Chondrocyte (in vitro differentiated cells): ENCODE measurements at places on chromosomes 7 and 10. TPM values are rescaled to one million over a fixed set of nuclear protein-coding genes. Genes with fewer than 3 reads are reported as not detected.

DNA sequence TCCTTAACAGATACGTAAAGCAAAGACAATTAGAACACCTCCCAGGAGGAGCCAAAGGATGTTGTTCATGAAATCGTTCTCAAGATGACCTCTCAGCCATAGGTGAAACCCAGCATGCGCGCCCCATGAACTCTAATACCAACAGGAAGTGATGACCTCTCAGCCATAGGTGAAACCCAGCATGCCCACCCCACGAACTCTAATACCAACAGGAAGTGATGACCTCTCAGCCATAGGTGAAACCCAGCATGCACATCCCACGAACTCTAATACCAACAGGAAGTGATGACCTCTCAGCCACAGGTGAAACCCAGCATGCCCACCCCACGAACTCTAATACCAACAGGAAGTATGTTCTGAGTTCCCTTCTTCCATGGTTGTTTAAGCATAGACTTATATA, 205.2 kb upstream of the ADARB2 start:
- no peaks in the 10 kb centered on the region for H3K36me3 ChIP-seq
- DNase-seq: no peak
- no peaks in the 10 kb centered on the region for H3K4me1 ChIP-seq
- peaks cover 5% of the 10 kb centered on the region for H3K27me3 ChIP-seq
- H3K4me3 ChIP-seq: no peak overlapping the region

GRCh38 chr10:129498680-129499079, 31.6 kb downstream of the MGMT start:
- no peak for DNase-seq
- no peak overlapping the region for H3K27ac ChIP-seq
- no peak overlapping the region for H3K4me3 ChIP-seq
- no peaks in the 10 kb centered on the region for H3K4me1 ChIP-seq

DNA sequence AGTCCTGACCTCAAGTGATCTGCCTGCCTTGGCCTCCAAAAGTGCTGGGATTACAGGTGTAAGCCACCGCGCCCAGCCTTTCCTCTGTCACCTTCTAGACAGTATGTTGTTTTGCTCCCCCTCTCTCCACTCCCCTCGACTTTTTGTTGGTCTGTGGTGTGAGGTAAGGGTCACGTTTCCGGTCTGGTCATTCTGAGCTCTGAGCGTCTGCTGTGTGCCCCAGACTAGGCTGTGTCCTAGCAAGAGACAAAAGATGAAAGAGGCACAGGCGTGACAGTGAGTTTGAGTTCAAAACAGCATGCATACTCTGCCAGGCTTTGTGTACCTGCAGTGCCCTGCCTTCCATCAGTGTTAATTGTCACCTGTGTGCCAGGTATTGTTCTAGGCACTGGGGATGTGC, 87.4 kb upstream of the PPIF start:
- H3K27me3 ChIP-seq: no peaks in the 10 kb centered on the region
- H3K36me3 ChIP-seq: peaks cover 4% of the 10 kb centered on the region
- H3K4me1 ChIP-seq: peaks cover 9% of the 10 kb centered on the region
- no peak for DNase-seq

Gene UCMA
- total RNA-seq: not detected in 3 replicates

Gene PDE1C
- total RNA-seq: 53.2 to 54.6 TPM (median 53.5 TPM) in 3 replicates

Gene SPDYE1
- total RNA-seq: not detected in 3 replicates
